ENCODE measurements at places on chromosomes 5 and 9. TPM values are rescaled to one million over a fixed set of nuclear protein-coding genes. Genes with fewer than 3 reads are reported as not detected.

The ANKRD34B gene
- not detected for total RNA-seq

The ZBED3 gene
- 3.6 TPM for total RNA-seq

The CCL27 gene
- total RNA-seq, result 0.22 TPM

The TTC16 gene
- total RNA-seq, result not detected

The ANKRD18A gene
- total RNA-seq, result 4.9 TPM

The TSLP gene
- not detected for total RNA-seq

The SLC6A18 gene
- total RNA-seq, result not detected

The ACTBL2 gene
- 0.07 TPM for total RNA-seq

The PCDHAC1 gene
- total RNA-seq, result 1.9 TPM

The SERF1B gene
- 79.0 TPM for total RNA-seq

The SV2C gene
- total RNA-seq, result not detected

The IL7R gene
- 0.46 TPM for total RNA-seq

The FCN2 gene
- total RNA-seq, result not detected

The PRR16 gene
- 0.09 TPM for total RNA-seq

The CARTPT gene
- not detected for total RNA-seq

The NR2F1 gene
- 5.4 TPM for total RNA-seq

The IL9 gene
- not detected for total RNA-seq

The SLC1A3 gene
- total RNA-seq, result not detected

The MARCOL gene
- total RNA-seq, result not detected

The SLCO6A1 gene
- not detected for total RNA-seq

The GADD45G gene
- 0.42 TPM for total RNA-seq

The NFIL3 gene
- total RNA-seq, result 12.5 TPM

The TMEM174 gene
- total RNA-seq, result not detected

The SPATA31C1 gene
- not detected for total RNA-seq

The SIT1 gene
- total RNA-seq, result not detected

The NR2F1-AS1 gene
- 4.0 TPM for total RNA-seq

The HTR1A gene
- not detected for total RNA-seq

The CTXN3 gene
- not detected for total RNA-seq

The MARVELD2 gene
- 2.6 TPM for total RNA-seq

The NCS1 gene
- total RNA-seq, result 43.3 TPM

Measured in A549 treated with RU486 at 1 μM for 4 hours (cell line).